Activated CD4-positive, CD25-positive, alpha-beta regulatory T cell treated with anti-CD3 and anti-CD28 coated beads, Interleukin-2, amount 50 U/mL, for 72 hours (primary cell): ENCODE measurements at places on chromosomes 3 and 15.

- DNase-seq, result no peak
These were observed 20.2 kb upstream of the BTLA start for GRCh38 chr3:112519424-112520001.

- DNase-seq, result no peak
These were observed 33.5 kb downstream of the SEMA6D start for GRCh38 chr15:47750740-47751262.

DNA sequence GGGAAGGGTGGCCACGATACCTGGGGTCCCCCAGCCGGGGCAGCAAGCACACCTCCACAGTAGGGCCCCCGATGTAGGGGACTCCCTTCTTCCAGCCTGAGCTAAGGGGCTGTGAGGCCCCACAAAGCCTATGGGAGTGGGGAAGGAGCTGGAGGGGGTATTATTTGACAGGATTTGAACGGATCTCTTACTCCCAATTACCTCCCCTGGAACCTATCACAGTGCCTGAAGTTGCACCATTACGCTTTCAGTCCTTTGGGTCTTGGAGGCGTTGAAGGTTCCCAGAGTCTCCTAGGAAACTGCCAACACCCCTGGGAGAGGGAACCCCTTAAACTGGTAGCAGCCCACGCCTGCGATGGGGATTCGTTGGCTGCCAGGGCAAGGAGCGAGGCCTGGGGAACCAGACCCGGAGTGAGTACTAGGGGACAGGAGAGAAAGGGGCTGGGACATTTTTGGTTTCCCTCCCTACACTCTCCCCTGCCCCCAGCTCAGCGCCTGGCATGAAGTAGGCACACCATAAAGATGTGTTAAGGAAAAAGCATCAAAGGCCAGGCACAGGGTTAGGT lies 409 bp upstream of the LHFPL4 start:
- no peak for DNase-seq

DNA sequence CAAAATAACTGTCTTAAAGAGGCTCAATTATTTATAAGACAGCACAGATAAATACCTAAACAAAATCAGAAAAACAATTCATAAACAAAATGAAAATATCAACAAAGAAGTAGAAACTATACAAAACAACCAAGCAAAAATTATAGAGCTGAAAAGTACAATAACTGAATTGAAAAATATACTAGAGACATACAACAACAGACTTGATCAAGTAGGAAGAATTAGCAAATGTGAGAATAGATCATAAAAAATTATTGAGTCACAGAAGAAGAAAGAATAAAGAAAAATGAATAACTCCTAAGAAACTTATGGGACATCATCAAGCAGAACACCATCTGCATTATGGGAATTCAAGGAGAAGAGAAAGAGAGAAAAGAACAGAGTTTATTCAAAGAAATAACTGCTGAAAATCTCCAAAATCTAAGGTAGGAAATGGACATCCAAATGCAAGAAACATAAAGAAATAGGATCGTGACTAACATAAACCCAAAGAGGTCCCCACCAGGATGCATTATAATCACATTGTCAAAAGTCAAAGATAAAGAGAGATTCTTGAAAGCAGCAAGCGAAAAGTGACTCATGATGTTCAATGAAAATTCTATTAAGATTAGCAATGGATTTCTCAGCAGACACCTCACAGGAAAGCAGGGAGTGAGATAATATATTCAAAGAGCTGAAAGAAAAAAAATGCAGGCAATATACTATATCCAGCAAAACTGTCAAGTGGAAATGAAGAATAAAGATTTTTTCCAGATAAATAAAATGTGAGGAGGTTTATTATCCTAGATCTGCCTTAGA lies 85.9 kb downstream of the DCLK3 start:
- no peak for DNase-seq
